ENCODE measurements at places on chromosomes 1 and 21.

DNA sequence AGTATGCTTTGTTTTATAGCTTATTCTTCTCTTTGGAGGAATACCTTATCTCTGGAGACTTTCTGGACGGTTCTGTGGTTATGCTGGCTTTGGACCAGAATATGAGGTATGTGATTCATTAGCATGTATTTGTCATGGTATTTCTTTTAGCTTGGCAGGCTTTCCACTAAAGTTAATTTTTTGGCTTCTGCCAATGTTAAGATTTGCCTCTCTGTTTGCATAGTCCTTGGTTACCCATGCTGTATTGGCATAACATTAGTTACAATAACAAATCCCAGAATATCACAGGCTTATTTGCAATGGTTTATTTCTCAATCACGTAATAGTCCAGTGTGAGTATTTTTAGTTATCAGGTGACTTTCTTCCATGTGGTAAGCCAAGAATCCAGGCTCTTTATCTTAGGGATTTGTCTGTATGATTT lies 9.7 kb downstream of the ZMPSTE24 start:
- DNase-seq, result no peak

DNA sequence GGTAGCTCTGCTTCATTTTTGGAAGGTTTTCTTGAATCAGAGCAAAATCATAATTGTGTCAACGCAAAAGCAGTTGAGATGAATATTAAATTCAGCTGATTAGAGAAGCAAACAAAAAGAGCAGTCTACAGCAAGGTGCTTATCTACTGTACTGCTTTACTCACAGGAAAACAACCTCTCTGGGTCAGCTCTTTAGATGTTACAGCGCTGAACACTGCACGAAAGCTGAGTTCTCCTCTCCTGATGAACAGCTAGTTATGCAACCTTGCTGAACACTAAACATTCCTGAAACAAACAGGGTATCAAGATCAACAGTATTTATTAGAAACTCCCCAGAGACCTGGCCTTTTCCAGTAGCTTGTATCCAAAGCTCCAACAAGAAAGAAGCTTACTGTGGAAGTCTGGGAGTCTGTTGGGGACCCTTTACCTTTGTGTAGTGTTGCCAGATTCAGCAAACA lies 41.3 kb downstream of the TBCE start:
- DNase-seq, result no peak

DNA sequence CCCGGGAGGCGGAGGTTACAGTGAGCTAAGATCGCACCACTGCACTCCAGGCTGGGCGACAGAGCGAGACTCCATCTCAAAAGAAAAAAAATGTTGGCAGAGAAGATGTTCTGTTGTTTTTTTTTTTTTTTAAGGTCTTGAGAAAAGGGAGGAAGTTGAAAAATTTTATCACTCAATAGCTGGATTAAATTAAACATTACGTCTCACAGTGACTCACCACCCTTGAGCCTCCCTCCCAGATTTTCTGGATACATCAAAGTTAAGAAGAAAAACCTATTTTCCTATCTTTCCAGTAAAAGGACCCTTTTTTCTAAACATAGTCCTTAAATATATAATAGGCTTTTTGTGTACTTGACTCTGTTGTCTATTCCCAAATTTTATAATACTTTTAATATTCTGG lies 35.5 kb downstream of the IFNAR1 start:
- no peak for DNase-seq

- no peak for DNase-seq
Observed at GRCh38 chr1:7616953-7617352, 154.1 kb upstream of the VAMP3 start.

GRCh38 chr21:31915566-31915965 lies 42.7 kb downstream of the HUNK start:
- DNase-seq, result no peak

GRCh38 chr1:119724611-119725218 lies 13.0 kb downstream of the PHGDH start:
- no peak for DNase-seq

DNA sequence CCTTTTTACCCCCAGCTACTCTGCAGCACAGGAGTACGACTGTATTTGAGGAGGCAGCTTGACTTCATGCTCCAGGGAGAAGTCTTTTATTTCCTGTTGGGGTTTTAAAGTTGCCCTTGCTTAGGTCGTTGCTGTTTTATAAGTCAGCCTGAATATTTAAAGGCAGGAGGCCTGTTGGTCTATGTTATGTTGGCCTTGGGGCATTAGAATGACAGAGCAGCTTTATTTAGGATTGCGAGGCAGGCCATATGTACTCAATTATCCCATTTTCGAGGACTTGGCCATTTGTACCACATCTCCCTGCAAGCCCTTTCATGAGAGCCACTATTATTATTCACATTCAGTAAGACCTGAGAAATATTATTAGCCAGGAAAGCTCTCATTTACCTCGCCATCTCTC lies 47.0 kb downstream of the KIF26B start:
- DNase-seq, result no peak

- no peak for DNase-seq
Observed at GRCh38 chr1:198778049-198778448, 139.2 kb downstream of the PTPRC start.

- DNase-seq, result peak; percentile 94
Observed at GRCh38 chr1:93180723-93181613, at the start of gene CCDC18. TSS of gene CCDC18 (plus strand) at chr1:93180724. CDS start at chr1:93183362, 2,638 bp downstream.

DNA sequence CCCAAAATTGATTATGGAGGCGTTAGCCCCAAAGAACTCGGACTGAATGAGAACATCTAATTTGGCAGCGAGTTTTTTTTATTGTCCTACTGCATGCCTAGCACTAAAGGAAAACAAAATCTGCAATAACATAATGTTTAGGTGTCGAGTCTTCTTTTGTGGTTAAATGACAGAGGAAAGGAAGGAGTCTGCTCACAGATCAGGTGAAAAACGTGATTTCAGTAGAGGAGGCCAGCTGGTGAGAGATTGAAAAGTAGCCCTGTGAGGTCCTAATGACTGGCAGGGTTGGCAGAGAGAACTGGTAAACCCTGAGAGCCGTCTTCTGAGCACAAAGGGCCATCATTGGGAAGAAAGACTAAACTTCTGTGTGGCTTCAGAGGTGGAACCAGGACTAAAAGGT lies 24.2 kb downstream of the WDTC1 start:
- DNase-seq, result no peak

Data from KBM-7 (cell line).